ENCODE measurements at places on chromosomes 11 and 22. TPM values are rescaled to one million over a fixed set of nuclear protein-coding genes. Genes with fewer than 3 reads are reported as not detected.
A peak's percentile ranks its signal among the peaks of the same experiment; 100 is the strongest.

- DNase-seq: no peak
Observed at GRCh38 chr22:28155808-28156207, 236.8 kb upstream of the PITPNB start.

GRCh38 chr11:107563702-107564101, 1.8 kb downstream of the ALKBH8 start:
- DNase-seq: no peak

GRCh38 chr11:92204731-92205130, 19.9 kb upstream of the FAT3 start:
- DNase-seq: no peak

Gene NLRP6
- not detected for total RNA-seq

Gene MRGPRX4
- not detected for total RNA-seq

Gene IL17REL
- total RNA-seq: not detected

Gene CD248
- 0.17 TPM for total RNA-seq

- DNase-seq: no peak
Observed at GRCh38 chr11:124405581-124405980, 6.8 kb upstream of the OR8B3 start.

DNA sequence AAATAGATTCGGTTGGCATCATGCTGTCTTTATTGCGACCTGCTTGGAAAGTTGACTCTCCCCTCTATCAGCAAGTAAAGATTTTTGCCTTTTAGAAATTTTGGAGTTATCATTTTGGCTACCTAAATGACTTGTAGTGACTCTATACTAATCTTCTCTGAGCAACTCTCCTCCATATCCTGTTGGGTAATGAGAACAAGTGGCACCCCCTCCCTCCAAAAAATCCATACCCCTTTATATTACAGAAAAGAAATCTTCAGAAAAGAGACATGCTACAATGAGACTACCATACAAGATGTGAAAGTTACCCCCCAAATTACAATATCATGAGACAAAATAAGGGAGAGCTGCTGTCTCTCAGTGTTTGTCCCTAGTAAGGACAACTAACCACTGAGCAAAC, 1.2 kb downstream of the JAML start:
- DNase-seq: no peak

- DNase-seq: no peak
Observed at GRCh38 chr11:70867281-70868047, 384.9 kb downstream of the SHANK2 start.

GRCh38 chr11:61146416-61146815, 14.8 kb downstream of the VPS37C start:
- no peak for DNase-seq

Gene PGAP2
- total RNA-seq: 20.3 TPM

DNA sequence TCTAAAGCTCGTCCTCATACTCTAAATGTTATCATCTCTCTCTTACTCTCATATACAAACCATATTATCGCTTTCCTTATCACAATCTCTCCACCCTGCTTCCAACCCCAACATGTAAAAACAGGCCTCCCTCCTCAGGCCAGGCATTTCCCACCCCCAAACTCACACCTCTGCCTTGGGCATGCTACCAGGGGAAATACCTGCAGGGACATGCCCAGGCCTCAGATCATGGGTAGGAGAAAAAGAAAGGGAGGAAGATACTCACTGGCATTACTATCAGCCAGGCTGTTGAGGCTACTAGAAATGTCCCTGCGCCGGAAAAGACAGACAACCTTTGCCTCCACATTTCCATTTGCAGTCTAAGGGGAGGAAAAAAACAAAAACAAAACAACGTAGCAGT, 1.8 kb downstream of the MTA2 start:
- no peak for DNase-seq

- no peak for DNase-seq
Observed at GRCh38 chr11:37946155-37946766, 1348.2 kb upstream of the RAG2 start.

- DNase-seq: no peak
Observed at GRCh38 chr11:8267831-8268529, 4.3 kb upstream of the LMO1 start.

DNA sequence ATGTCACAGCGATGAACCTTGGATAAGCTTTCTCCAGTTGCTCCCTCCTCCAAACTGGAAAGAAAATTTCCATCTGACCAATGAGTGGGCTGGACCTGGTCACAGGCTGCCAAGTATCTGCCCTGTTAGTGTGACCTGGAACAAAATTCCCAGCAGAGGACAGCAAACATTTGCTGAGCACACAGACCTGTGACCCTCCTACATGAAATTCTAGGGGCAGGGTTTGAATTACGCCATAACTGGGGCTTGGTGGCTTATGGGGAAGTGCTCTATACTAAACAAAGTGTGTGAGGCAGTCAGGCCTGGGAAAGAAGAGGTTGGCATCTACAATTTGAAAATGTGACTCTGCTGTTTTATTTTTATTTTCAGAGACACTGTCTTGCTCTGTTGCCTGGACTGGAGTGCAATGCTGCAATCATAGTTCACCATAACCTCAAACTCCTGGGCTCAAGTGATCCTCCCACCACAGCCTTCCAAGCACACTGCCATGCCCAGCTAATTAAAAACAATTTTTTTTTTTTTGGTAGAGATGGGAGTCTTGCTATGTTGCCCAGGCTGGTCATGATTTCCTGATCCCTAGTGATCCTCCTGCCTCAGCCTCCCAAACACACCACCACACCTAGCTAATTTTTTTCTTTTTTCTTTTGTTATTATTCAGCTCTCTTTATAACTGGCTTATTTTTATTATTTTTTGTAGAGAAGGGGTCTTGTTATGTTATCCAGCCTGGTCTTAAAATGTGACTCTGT, 13.6 kb upstream of the XBP1 start:
- no peak for DNase-seq

GRCh38 chr11:118918686-118919280, 6.9 kb downstream of the BCL9L start:
- DNase-seq: no peak

- no peak for DNase-seq
Observed at GRCh38 chr22:36467042-36467810, 14.2 kb downstream of the TXN2 start.

GRCh38 chr11:16403851-16404250, 47.5 kb upstream of the SOX6 start:
- DNase-seq: no peak

GRCh38 chr11:30811226-30811755, 225.1 kb upstream of the MPPED2 start:
- no peak for DNase-seq

DNA sequence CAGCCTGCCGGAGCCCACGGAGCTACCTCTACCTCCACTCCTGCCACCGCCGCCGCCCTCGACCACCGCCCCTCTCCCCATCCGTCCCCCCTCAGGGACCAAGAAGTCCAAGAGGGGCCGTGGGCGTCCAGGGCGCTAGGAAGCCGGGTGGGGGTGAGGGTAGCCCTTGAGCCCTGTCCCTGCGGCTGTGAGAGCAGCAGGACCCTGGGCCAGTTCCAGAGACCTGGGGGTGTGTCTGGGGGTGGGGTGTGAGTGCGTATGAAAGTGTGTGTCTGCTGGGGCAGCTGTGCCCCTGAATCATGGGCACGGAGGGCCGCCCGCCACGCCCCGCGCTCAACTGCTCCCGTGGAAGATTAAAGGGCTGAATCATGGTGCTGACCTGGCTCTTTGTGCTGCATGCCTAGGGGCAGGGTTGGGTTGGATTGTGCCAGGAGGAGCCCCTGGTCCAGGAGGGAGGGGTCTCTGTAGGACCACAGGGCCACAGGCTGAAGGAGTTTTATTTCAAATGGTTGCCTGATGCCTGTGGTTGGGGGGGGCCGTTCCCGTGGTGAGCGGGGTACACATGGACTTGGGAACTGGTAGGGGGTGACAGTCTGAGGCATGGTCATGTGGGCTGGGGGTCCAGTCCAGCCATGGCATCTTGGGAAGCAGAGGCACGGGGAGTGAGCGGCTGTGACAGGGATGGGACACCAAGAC, 2.3 kb downstream of the PTPRCAP start:
- no peak for DNase-seq

Gene ARVCF
- total RNA-seq: 107 TPM

GRCh38 chr11:103532133-103532788, 423.0 kb downstream of the DYNC2H1 start:
- DNase-seq: peak; percentile 28

Gene CABP4
- total RNA-seq: 0.17 TPM

- DNase-seq: no peak
Observed at GRCh38 chr22:20086101-20086599, 6.1 kb downstream of the DGCR8 start.

Gene DGAT2
- 2.7 TPM for total RNA-seq

Gene HBE1
- not detected for total RNA-seq

- DNase-seq: no peak
Observed at GRCh38 chr22:39110631-39111561, 13.9 kb downstream of the APOBEC3H start.

- no peak for DNase-seq
Observed at GRCh38 chr11:112471731-112472130, 211.1 kb upstream of the PLET1 start.

DNA sequence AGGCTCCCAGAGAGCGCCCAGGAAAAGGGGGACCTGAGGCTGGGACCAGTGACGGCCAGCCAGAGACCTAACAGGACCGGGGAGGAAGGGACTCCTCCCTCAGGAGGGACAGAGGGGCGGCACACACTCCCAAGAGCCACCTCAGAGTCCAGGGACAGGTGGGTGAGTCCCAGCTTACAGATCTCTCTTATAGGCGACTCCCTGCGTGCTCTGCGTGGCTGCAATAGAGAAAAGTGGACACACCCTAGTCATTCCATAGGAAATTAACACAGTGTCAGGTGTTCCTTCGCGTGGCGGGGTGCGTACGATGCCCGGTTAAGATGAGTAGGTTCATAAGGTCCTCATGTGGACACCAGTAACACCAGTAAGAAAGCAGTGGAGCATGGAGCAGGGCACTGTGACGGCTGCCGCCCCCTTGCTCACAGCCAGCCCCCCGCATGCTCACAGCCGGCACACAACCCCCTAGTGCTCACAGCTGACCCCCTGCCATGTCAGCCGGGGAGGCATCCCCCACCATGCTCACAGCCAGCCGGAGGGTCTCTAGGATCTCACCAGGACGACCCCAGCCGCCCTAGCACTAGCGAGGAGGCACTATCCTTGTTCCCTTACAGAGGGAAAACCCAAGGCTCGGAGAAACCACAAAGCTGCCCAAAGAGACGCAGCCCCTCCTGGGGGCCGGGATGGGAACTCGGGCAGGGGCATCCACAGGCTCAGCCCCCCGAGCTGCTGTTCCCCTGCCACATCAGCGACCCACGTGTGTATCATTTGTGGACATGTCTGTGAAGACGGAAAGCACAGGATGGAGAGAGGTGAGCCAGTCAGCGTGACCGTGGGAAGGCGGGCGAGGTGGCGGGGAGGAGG, 426.8 kb downstream of the TBC1D22A start:
- DNase-seq: no peak

- DNase-seq: no peak
Observed at GRCh38 chr11:12567746-12568460, 106.3 kb upstream of the TEAD1 start.

Gene MMP13
- not detected for total RNA-seq

Gene SMC1B
- total RNA-seq: 0.08 TPM

DNA sequence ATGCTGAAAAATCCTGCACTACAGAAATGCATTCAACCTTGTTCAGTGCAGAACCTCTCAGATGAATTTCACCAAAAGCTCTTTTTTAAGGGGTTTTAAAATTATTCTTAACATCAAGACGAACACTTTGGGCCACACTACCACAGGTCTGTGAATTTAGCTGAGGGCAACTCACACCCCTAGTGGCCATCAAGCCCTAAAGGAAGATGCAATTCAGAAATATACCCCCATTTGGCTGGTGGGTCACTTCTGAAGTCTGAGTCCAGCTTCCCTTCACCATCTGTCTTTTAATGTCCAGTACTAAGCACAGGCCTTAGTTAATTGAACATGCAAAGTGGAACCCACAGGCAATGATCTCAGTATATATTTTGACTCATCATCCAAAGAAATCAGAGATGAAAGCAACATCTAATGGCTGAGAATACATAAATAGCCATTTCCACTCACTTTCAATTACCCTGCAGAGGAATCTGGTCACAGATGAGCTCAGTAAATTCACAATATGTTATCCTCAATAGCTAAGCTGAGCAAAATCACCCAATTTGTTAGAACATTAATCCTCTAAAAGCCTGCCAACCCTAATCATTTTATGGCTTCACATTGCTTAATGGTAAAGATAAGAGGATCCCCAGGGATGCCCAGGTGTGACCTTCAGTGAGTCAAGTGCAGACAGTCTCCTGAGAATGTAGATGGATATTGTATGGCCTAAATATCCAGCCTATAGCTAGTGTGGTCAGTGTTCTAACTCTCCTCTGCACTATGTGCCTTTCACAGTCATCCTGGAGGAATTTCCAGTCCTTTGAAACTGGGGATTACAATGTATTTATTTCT, 50.3 kb downstream of the FAM76B start:
- DNase-seq: no peak

- no peak for DNase-seq
Observed at GRCh38 chr22:19086896-19087295, 35.3 kb downstream of the DGCR2 start.

DNA sequence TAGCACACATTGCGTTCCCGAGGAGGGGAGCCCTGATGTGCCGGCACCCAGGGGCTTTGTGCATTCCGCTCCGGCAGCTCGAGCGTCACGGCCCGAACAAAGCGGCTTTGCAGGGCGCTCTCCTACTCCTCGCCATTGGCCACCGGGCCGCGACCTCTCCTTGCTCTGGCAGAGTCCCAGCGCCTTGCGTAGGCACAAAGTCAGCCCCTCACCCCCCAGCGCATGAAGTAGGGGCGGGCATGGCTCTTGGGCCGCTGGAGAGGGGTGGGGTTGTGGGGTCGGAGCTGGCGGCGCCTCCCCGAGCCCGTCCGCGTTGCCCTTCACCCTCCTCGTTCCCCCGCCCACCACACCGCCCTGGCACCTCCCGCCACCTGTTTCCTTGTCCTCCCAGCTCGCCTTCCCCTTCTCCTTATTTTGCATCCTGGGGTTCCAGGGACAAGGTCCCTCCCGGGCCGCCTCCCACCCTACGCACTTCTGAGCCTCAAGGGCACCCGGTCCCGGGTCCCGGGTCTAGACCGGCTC, 753 bp upstream of the PPARA start:
- no peak for DNase-seq

Gene GLYAT
- not detected for total RNA-seq
